ENCODE measurements at places on chromosomes 2 and 18.

DNA sequence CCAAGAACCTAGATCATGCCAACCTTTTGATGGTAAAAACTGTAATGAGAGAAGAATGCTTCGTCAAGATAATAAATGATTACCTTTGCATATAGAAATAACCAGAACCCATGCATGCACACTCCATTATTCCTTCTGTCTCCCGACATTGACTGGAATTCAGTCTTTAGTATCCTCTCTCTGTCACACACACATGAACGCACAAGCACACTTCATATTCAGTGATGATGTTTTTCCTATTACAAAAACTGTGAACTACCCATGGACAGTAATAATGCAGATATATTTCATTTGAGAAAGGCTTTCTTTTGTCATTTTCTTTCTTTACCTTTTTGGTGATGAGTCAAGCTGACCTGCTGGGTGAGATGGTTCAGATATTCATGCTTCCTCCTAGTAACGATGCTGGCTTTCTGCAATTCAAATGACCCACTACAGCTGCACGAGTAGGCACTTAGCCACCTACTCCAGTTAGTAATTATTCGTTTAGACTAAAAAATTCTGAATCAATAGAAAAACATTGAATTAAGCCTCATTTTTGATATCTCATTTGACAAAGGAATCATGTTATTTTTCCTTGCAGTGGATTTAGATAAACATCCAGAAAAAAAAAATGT is 382.2 kb downstream of the TGIF1 start:
- no peaks in the 10 kb centered on the region for H3K4me1 ChIP-seq
- DNase-seq, result no peak
- no peak overlapping the region for H3K27ac ChIP-seq

- H3K27me3 ChIP-seq, result no peaks in the 10 kb centered on the region
- peak overlapping the region; percentile 91 for H3K27ac ChIP-seq
- H3K4me3 ChIP-seq, result peak overlapping the region; percentile 77
- DNase-seq, result peak; percentile 78
- H3K36me3 ChIP-seq, result peaks cover 83% of the 10 kb centered on the region
These were observed 13.9 kb downstream of the ARPC2 start for GRCh38 chr2:218230882-218231281.

GRCh38 chr2:163594497-163594896 is 141.3 kb downstream of the FIGN start:
- H3K4me1 ChIP-seq, result no peaks in the 10 kb centered on the region
- no peak overlapping the region for H3K27ac ChIP-seq
- H3K27me3 ChIP-seq, result no peaks in the 10 kb centered on the region
- H3K4me3 ChIP-seq, result no peak overlapping the region
- DNase-seq, result no peak

DNA sequence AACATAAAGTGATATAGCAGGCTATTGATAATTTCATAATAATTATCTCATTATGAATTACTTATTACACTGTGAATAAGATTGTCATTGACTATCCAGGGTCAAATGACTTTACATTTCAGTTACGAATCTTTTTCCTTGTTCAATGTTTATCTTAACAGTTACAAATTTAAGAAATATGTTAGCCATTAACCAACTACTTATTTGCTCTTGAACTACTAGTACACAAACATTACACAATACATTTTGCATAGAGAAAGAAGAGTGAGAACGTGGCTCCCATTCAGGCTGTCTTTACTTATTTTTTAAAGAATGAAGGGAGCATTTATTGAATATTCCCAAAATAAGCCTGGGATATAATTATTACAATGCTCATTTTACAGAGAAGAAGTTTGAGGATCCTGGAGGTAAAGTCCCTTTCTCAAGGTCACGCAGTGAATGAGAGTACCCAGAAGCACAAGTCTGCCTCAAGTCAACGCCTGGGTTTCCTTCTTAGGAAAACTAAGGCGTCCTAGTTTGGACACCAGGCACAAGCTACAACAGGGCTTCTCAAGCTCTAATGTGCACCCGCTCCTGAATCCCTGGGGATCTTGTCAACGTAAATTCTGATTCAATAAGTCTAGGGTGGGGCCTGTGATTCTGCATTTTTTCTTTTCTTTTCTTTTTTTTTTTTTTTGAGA is 164.2 kb downstream of the FIGN start:
- no peaks in the 10 kb centered on the region for H3K36me3 ChIP-seq
- no peaks in the 10 kb centered on the region for H3K4me1 ChIP-seq
- no peak overlapping the region for H3K27ac ChIP-seq
- no peaks in the 10 kb centered on the region for H3K27me3 ChIP-seq

DNA sequence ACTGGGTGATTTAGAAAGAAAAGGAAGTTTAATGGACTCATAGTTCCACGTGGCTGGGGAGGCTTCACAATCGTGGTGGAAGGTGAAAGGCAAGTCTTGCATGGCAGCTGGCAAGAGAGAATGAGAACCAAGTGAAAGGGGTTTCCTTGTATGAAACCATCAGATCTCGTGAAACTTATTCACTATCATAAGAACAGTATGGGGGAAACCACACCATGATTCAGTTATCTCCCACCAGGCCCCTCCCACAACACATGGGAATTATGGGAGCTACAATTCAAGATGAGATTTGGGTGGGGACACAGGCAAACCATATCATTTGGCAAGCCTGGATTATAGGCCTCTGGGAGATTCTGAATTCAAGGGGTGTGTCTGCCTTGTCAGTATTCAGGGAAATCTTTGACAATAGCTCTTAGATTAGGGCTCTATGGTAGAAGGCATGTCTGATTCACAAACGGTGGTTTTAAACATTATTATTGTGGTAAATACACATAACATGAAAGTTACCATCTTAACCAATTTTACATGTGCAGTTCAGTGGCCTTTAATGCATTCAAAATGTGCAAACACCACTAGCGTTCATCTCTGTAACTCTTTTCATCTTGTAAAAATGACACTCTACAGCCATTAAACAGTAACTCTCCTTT is 15.3 kb upstream of the PLB1 start:
- no peaks in the 10 kb centered on the region for H3K27me3 ChIP-seq
- H3K36me3 ChIP-seq, result no peaks in the 10 kb centered on the region
- H3K4me3 ChIP-seq, result no peak overlapping the region
- no peak for DNase-seq

- no peak for DNase-seq
- H3K27me3 ChIP-seq, result no peaks in the 10 kb centered on the region
- H3K4me1 ChIP-seq, result peaks cover 2% of the 10 kb centered on the region
- H3K27ac ChIP-seq, result no peak overlapping the region
These were observed 1672.5 kb upstream of the DDX18 start for GRCh38 chr2:116141891-116142474.

GRCh38 chr2:165791421-165792103 is 2.5 kb downstream of the GALNT3 start:
- no peak overlapping the region for H3K27ac ChIP-seq
- H3K27me3 ChIP-seq, result peaks cover 2% of the 10 kb centered on the region
- H3K4me3 ChIP-seq, result peak overlapping the region; percentile 18
- peaks cover 1% of the 10 kb centered on the region for H3K36me3 ChIP-seq
- peaks cover 35% of the 10 kb centered on the region for H3K4me1 ChIP-seq

- H3K4me3 ChIP-seq, result no peak overlapping the region
- DNase-seq, result no peak
- no peak overlapping the region for H3K27ac ChIP-seq
- no peaks in the 10 kb centered on the region for H3K36me3 ChIP-seq
- no peaks in the 10 kb centered on the region for H3K27me3 ChIP-seq
These were observed 91.7 kb upstream of the MEIS1 start for GRCh38 chr2:66343259-66343658.

- H3K27ac ChIP-seq, result no peak overlapping the region
- H3K36me3 ChIP-seq, result no peaks in the 10 kb centered on the region
- no peak overlapping the region for H3K4me3 ChIP-seq
- H3K27me3 ChIP-seq, result no peaks in the 10 kb centered on the region
- H3K4me1 ChIP-seq, result peaks cover 11% of the 10 kb centered on the region
These were observed 40.7 kb downstream of the TEX44 start for GRCh38 chr2:231633241-231633976.

DNA sequence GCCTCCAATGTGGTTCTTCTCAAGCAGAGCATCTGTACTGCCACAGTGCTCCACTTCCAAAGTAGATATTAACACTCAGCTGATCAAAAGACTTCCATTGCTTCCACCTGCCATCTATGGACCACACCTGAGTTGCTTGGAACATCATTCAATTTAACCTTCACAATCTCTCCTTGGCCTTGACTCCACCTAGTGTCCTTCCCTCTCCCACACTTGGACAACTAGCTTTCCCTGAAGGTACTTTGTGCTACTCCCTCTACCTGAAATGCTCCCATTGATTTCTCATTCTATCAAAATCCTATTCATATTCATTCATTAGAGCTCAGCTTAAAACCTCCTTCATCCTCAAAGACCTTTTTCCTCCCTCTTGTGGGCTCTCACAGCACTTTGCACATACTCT is 48.7 kb downstream of the SOWAHC start:
- H3K4me1 ChIP-seq, result no peaks in the 10 kb centered on the region
- no peak for DNase-seq
